RWPE2 (cell line): ENCODE measurements at places on chromosomes 2 and 18.
A peak's percentile ranks its signal among the peaks of the same experiment; 100 is the strongest.

GRCh38 chr18:9617006-9617542 is 2.7 kb upstream of the PPP4R1 start:
- DNase-seq, result no peak

DNA sequence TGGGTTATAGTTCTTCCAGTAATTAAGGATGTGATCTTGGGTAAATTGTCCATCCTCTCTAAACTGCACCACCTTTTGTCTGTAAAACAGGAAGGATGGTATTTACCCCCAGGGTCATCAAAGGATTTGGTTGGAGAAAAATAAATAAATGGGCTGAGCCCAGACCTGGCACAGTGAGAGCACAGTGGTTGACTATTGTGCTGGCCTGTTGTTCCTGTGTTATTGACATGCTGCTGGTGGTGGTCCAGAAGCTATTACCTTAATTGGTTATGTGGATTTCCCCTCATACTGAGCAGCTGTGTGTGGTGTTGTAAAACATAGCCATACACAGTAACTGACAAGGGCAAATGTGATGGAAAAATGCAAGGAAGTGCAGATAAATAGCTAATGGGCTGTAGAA is 746 bp upstream of the IL37 start:
- DNase-seq, result no peak

GRCh38 chr2:201880993-201881611 is 74.8 kb downstream of the CDK15 start:
- DNase-seq, result no peak

- DNase-seq, result no peak
These were observed 35.9 kb upstream of the POMC start for GRCh38 chr2:25204190-25204838.

GRCh38 chr2:238380785-238381184 is 45.9 kb upstream of the ASB1 start:
- no peak for DNase-seq

- DNase-seq, result no peak
These were observed 34.2 kb downstream of the TMEM131 start for GRCh38 chr2:97961534-97961933.

DNA sequence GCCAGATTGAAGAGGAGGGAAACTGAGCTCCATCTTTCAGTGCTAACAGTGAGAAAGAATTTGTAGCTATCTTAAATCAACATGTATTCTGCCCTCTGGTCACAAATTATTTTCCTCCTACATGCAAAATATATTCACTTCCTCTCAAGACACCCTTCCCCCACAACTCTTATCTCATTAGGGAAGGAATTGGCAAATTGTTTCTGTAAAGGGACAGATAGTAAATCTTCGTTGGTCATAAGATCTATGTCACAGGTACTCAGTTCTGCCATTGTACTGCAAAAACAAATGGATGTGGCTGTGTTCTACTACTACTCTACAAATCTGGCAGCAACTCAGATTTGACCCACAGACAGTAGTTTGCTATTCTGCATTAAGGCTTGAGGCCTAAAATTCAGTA is 53.0 kb upstream of the CYP20A1 start:
- no peak for DNase-seq

DNA sequence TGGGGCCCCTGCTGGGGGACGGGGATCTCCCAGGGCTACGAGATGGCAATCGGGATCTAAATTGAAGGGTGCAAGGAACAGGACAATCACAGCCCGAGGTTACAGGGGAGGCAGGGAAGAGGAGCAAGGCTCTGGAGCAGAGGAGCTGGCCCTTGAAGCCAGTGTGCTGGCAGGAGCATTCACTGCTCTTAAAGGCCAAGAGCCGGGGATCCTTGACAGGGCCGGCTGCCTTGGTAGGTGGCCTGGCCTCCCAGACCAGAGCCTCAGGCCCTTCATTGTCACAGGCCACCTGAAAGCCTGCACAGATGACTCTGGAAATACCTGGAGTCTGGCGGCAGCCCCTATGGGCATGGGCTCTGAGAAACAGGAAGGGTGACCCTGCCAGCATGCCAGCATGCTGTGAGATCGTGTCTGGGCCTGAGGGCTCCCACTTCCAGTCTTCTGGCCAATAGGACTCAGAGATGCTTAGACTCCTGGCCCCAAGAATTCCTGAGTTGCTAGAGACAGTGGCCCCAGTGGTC is 38.7 kb downstream of the PDIA6 start:
- no peak for DNase-seq

DNA sequence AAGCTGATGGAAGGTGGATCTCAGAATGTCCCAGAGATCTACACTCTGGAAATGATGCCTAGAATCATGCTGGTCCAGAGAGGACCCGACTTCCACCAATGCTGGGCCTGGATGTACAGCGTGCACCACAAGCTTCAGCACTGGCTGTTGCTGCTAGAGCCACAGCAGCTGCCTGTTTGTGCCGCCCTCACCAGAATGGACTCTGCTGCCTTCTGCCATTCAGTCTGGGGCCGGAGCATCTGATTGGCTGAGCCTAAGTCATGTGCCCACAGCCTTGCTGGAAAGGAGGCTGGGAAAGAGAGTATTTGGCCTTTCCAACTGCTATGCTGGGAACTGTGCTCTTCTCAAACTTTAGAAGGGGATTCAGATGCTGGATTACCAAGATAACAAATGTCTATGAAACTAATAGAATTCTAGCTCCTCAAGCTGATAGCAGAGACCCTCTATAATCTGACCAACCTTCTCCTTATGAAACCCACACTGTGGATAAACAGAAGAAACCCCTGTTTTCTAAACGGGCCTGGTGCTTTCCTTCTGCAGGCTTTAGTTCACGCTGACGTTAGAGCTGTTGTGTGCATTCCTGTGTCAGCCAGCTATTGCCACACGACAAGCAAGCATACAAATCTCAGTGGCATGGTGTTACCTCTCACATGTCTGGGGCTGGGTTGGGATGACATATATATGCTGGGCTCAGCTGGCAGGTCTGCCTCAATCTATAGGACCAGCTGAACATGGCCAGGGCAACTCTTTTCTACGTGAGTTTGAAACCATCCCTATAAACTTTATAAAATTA is 4.1 kb upstream of the LOXHD1 start:
- DNase-seq, result no peak

DNA sequence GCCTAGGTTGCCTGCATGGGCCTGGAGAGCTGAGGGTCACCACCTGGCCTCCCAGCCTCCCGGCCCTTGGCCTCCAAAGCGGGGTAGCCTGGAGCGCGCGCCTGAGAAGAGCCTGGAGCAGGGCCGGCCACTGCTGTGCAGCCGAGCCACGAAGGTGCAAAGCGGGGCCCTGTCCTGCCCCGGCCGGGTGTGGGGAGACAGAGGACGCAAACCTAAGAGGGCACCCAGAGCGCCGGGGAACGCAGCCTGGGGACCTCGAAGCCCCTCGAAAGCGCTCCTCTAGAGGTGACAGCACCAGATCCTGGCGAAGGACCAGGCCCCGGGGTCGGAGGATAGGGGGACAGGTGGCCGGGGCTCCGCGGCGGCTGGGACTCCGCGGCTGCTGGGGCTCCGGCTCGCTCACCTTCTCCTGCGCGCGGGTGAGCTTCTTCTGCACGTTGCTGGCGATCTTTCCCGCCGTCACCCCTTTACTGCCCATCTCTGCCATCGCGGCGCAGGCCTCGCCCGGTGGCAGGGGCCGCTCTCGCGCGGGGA is 430 bp downstream of the BIN1 start:
- peak; percentile 65 for DNase-seq

- no peak for DNase-seq
These were observed 98.7 kb downstream of the TCF4 start for GRCh38 chr18:55489034-55489986.

DNA sequence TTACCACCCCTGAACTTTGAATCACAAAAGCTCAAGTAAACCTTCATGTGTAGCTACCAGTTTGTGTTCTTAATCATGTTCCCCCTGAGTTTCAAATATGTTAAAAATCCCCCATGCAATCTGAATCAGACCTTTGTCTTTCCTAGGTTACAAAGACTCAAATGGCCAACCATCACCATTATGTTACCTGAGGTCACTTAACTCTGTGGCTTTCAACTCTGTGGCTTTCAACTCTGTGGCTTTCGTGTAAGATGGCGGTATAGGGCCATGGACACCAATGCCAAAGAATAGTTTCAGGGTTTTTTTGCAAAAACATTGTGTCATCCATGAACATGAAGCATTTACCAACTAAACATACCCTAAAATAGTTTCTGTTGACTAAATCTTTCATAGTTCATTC is 6.7 kb downstream of the ERMN start:
- no peak for DNase-seq

- DNase-seq, result no peak
These were observed 25.0 kb downstream of the WIPF1 start for GRCh38 chr2:174572556-174572955.

DNA sequence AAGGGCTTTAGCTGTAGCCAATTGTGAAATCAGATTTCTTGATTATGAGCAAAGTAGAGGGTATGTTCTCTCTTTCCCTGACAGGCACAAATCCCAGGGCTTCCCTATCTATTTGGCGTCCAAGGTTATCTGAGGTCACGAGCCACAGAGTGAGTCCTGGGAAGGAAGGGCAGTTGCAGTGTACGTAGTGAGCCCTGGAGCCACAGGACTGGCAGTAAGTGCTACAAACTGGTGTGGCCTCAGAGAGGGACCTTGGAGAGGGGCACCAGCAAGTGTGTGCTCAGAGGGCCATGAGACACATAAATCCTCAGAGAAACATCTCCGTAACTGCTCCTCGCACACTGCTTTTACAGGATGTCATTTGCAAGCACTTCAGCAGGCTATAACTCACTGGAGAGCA is 115.5 kb upstream of the SH3BP4 start:
- no peak for DNase-seq

DNA sequence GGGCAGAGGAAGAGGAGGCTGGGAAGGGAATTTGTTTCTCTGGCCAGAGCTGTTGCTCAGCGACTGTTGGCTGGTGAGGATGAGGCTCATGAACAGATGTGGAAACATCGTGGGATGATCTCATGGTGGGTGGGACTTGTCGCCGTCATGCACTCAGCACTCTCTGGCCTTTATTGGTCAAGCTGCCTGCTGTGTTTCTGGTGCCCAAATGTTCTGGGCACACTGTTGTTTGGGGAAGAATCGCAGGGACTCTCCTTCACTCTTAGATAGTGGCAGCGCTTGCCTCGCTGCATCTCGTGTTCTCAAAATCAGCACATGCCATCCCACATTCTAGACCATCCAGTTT is 145.6 kb downstream of the AGAP1 start:
- no peak for DNase-seq

DNA sequence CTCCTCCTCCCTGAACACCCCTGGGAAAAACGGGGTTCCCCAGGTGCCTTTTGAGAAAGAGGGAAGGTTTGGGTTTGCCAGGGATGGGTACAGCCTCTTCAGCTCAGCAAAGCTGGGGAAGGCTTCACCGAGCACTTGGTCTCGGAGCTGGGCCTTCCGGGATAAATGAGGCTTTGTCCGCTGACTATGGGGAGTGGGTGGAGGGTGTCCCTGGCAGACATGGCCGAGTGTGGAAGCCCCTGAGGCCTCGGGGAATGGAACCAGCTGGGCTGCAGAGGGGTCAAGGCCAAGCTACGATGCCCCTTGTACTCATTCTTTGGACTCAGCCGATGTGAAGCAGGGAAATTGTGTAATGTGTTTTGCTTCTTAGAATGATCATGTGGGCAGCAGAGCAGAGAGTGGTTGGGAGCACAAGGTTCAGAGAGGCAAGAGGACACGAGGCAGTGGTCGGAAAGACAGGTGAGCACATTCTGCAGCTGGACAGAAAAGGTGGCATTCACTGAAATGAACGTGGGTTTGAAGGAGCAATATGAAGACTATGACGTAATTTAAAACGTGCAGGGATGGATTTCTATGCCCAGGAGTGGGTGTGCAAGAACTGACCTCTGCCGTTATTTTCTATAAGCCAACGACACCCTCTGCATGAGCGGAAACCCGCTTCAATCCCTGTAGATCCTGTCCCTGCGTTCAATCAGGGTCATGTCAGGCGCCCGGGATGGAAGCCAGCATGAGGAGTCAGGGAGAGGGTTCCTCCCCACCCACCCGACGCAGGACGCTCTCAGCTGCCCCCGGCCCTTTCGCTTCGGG is 142.6 kb downstream of the PXDN start:
- DNase-seq, result peak; percentile 38

GRCh38 chr2:104690255-104690984 is 163.5 kb upstream of the POU3F3 start:
- no peak for DNase-seq

GRCh38 chr2:108786008-108786353 is 590 bp upstream of the CCDC138 start:
- DNase-seq, result no peak

DNA sequence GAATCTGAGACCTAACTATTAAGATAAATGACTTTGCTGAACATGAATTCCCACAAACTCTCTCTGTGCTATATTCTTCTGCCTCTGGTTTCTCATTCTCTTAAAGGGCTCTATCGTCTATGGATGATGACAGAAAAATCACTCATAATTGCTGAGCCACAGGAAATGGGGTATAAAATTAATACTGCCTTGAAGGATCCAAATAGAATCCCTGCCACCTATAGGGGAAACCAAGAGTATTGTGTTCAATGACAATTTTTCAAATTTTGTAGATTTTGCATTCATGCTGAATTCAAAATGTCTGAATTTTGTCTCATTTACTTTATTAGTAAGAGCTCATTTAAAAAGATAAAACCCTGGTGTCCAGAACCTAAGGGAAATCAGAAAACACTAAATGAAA is 235.8 kb downstream of the RBM43 start:
- no peak for DNase-seq

- no peak for DNase-seq
These were observed 2.7 kb downstream of the METTL5 start for GRCh38 chr2:169822036-169822435.

- no peak for DNase-seq
These were observed 52.5 kb downstream of the AQP4 start for GRCh38 chr18:26813043-26813442.
